ENCODE measurements at places on chromosomes 3 and 15.

DNA sequence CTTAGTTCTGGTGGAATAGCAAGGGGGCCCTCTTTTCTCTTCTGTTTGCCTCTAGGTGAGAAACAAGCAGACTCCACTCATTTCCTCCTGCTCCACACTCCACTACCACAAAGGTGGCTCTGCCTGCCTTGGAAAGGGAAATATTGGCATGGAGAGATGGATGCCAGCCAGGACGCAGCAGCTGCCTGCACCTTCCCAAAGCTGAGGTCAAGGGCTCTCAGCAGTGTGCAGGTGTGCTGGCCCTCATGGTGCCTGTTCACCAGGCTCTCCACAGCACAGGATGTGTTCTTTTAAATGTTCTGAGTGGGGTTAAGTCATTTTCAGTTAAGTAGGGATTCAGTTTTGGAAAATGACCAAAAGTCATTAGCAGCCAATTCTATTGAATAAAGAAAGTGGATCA lies 211.2 kb upstream of the STRIT1 start:
- DNase-seq: no peak

- no peak for DNase-seq
Observed at GRCh38 chr15:77825546-77825945, 192.8 kb upstream of the LINGO1 start.

GRCh38 chr3:61617041-61617440 lies 55.7 kb downstream of the PTPRG start:
- DNase-seq: no peak

- no peak for DNase-seq
Observed at GRCh38 chr3:39065197-39065596, 13.4 kb downstream of the WDR48 start.

DNA sequence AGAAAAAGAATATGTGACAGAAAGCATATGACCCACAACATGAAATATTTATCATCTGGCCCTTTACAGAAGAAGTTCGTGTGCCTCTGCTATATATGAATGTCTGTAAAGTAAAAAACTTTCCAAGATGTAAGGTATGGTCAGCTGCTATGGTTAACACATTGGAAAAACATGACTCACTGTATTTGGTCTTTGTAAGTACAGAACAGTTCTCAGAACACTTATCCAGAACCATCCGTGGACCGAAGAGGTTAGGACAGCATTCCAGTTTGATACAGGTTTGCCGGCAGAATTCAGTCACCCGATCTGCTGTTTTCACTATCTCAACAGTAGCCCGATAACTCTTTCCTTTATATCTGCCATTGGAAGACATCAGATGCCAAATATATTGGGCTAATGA lies 13.5 kb upstream of the STIMATE start:
- no peak for DNase-seq

DNA sequence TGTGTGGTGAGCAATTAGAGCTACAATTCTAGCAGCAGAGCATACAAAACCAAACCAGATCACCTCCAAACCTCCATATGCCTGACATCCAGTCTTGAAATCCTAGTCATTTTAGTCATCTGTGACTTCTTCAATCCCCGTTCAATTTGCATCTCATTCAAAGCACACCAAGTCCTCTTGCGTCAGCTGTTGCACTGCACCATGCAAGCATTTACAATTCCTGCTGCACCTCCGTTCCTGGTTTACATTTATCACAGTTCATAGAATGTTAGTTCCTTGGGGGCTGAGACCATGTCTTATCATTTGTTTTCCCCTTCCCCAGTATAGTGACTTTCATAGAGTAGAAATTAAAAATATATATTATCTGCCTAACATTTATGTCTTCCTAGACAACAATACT lies 116.9 kb downstream of the BDH1 start:
- DNase-seq: no peak

DNA sequence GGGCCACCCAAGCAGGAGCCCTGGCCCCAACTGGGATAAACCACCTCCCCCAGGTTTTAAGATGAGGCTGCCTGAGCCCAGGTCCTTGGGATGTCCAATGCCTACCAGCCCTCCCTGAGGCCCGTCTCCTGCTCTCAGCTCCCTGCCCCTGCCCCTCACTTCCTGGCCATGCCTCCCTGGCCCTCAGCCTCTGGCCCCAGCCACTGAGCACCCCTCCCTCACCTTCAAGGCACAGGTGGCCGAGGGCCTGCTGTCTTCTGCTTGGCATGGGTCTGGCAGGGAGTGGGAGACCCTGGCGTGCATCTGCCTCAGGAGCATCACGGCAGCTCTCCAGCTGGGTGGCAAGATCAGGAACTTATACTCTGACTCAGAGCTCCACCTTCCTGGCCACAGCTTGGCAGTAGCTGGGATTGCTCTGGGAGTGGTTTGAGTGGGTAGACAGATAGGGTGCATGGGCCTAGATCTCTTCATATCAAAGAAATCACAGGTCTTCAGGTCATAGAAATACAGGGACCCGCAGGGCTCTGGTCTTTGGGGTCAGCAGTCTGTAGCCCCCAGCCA lies at the start of gene PLA2G4E:
Gene PLA2G4E, minus strand, starts transcription at position 330 of the 561 bp plus-strand sequence. Its CDS starts 12 bp downstream, at position 318.
- no peak for DNase-seq

GRCh38 chr3:165111401-165111800 lies 33.1 kb upstream of the SI start:
- DNase-seq: no peak

GRCh38 chr3:195247086-195247862 lies 23.7 kb downstream of the XXYLT1 start:
- no peak for DNase-seq

DNA sequence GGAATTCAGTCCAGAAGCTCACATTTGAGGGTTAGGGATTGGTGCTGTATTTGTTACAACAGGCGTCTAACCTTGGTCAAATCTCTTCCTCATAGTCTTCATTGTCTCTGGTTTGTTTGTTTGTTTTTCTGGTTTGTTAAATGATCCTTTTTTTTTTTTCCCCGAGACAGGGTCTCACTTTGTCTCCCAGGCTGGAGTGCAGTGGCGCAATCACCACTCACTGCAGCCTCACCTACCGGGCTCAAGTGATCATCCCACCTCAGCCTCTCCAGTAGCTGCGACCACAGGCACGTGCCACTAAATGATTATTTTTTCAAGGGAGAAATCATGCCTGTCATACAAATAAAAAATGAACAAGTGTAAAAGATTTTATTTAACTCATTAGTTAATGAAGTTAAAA lies 14.3 kb upstream of the ADPGK start:
- DNase-seq: no peak

DNA sequence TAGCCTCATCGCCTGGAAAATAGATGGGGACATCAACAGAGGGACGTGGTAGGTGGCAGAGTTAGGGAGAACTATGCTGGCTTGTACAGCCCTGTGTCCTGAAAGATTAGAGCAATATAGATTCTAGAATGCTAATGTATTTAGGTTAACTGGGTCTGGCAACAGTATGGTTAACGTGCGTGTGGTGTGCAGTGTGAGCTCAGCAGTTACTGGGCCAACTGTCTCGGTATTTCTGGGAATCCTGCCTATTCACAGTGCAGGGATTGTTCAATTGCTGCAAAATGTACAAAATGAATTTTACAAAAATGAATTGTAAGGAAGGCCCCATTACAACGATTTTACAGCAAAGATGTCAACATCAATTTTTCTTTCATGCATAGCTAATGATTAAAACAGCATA lies 20.6 kb downstream of the MEIS2 start:
- no peak for DNase-seq

- peak; percentile 1 for DNase-seq
Observed at GRCh38 chr3:48899273-48899672, 591 bp upstream of the SLC25A20 start.

GRCh38 chr15:80989081-80989517 lies 520 bp downstream of the MESD start:
- DNase-seq: no peak

- no peak for DNase-seq
Observed at GRCh38 chr3:195182470-195182795, 88.5 kb downstream of the XXYLT1 start.

- no peak for DNase-seq
Observed at GRCh38 chr3:121096953-121097352, 188.9 kb downstream of the STXBP5L start.

DNA sequence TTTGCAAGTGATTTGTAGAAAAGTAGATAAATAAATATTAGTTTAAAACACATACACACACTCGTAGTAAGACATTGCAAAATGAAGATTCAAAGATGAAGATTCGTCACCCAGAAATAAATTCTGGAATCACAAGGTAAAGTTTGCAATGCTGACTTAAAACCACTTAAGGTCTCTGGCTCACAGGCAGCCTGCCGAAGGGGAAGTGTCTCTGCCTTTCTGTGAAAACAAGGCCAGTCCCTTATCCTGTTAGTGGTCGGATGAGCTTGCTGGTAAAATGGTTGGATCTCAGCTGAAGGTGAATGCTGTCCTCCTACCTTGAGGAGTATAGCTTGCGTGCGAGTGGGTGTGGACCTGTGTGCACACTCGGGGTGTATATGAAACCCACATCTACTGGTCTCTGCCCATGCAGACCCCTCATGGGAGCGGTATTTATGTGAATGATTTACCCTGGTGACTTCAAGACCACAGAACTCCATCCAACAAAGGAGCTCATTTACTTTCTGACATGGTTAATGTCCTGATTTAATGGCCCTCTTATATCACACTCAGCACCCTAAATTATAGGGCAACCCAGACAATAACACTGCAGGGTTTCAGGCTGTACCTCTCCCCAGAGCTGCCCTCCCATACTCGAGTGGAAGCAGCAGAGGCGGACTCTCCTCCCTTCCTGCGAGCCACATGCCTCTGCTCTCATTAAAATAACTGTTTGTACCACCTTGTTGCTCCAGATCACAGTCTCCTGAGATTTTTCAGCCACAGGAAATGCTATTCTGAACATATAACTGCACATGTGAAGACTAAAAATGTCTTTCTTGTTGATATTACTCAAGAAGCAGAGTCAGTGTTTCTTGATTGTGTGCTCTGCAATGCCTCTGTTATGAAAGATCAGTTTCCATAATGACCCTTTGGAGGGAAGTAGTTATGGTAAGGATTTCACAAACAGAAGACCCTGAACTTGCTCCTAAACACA lies 45.9 kb upstream of the ALDH1A3 start:
- DNase-seq: no peak

DNA sequence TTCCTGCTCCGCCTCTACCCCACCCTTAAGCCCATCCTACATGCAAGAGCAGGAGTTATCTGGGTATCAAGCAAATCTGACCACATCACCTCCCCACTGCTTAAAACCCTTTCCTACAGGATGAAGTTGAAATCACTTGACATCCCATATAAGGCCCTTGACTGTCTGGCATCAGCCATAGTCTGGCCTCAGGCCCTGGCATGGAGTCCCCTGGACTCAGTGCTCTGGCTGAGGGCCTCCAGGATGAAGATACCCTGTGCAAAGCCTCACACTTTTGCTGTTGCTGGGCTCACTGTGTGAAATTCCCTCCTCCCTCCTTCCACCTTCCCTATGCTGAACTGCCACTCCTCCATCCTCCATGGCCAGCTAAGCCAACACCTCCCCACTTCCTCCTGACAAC lies 65.2 kb upstream of the GLCE start:
- no peak for DNase-seq

GRCh38 chr3:178684881-178685590 lies 148.8 kb downstream of the KCNMB2 start:
- no peak for DNase-seq

DNA sequence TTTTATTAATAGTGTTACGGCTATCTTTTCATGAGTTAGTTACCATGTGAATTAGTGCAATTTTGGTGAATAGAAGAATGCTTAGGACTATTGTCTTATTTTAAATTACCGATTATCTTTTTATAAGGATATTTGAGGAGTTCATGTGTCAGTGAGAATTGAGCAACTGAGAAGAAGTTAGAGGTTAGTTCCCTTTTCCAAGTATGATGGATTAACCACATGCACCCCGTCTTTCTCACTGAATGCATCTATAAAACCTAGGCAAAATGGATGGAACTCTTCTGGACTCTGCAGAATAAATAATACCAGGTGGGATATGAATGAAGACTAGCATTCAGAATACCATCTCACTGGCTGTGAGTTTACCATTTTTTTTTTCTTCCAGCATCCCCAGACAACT lies 74.3 kb downstream of the TCF12 start:
- no peak for DNase-seq

- no peak for DNase-seq
Observed at GRCh38 chr3:55483196-55484095, 3.7 kb downstream of the WNT5A start.

GRCh38 chr15:60299452-60300047 lies 98.2 kb downstream of the ANXA2 start:
- DNase-seq: no peak

DNA sequence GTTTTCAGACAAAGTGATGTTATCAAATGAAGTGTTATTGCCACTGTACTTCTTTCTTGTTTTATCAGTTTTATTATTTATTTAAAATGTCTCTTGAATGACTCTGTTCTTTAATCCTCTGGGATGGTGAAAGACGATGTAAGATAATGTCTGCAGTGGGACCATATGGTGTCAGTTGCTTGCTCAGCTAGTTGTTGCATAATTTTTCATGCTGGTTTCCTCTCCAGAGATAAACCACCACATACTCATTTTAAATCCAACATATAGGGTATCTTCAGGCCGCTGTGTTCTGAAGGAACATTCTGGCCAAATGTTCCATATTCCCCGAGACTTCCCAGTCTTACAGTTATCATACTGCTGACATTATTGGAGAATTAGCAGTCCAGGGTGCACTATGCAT lies 75.9 kb downstream of the GABRG3 start:
- DNase-seq: no peak

- DNase-seq: no peak
Observed at GRCh38 chr3:17793542-17794195, 51.2 kb upstream of the TBC1D5 start.

DNA sequence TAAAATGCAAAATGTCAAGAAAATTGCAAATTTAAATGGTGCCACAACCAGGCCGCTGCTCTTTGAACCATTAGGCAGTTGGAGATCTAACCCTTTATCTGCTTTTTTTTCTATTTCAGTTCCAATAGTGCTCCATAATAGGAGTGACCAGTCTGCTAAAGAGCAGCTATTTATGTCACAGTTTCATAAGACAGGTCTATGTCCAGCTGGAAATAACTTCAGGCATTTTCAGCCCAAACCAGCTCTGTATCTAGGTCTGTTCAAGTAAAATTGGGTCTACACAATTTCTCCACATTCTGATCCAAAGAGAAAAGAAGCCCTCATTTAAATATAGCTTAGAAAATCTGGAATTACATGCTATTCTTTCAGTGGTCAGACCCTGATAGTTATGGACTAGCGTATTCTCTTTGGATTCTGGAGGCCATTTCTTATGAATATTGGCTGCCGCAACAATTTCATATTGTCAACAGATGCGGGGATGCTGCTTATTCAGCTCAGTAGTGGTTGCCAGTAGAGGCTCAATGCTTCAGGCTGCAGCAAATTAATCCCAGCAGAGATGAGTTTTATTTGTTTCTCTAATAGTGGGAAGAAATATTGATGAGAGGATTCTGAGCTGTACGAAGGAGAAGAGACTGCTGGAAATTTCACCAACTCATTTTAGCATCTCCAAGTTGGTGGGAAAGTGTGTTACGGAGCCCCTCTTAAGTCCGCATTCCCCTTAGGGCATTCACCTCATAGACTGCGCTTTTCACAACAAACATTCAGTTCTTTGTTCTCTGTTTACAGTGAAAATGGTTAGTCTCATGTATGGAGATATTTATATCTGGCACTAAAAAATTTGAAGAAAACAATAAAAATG lies 887.0 kb downstream of the ROBO1 start:
- DNase-seq: no peak

GRCh38 chr3:195805181-195805580 lies 6.5 kb downstream of the MUC4 start:
- no peak for DNase-seq

GRCh38 chr15:86624261-86625036 lies 544.8 kb downstream of the AGBL1 start:
- DNase-seq: peak; percentile 74

GRCh38 chr3:190722181-190722905 lies 140.2 kb downstream of the GMNC start:
- DNase-seq: no peak
